ENCODE measurements at places on chromosomes 4 and X.

DNA sequence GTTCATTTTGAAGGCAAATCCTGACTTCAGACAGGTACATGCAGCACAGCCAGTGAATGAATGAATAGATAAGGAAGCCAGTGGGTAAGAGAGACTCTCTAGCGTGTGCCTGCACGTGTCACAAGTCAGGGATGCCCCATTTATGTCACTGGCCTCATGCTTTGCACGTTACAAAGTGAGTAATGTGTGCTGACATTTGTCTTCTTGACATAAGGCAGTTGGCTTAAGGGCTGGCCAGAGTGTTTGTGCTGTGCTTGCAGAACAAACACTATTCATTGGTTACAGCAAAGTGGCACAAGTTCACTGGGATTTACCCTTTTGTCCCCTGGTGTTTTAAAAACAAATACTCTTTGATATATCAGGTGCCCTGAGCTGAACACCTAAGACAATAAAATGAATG, 55.9 kb downstream of the CRMP1 start:
- no peak for DNase-seq

DNA sequence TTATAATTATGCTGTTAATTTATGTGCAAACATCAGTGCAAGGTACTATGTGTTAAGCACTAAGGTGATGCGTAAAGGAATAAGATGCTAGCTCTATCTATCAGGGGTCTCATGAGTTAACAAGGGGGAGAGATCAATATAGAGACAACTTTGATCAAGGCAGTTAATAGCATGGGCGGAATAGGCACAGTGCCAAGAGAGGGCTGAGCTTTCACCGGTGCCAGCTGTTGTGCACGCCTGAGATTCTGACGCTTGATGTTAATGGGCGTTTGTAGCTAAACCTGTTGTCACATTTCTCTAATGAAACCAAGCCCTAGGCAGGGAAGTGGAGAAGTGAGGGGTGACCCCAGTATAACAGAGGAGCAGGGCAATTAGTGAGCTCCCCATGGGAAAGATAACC, 86.0 kb upstream of the NMU start:
- DNase-seq, result no peak

DNA sequence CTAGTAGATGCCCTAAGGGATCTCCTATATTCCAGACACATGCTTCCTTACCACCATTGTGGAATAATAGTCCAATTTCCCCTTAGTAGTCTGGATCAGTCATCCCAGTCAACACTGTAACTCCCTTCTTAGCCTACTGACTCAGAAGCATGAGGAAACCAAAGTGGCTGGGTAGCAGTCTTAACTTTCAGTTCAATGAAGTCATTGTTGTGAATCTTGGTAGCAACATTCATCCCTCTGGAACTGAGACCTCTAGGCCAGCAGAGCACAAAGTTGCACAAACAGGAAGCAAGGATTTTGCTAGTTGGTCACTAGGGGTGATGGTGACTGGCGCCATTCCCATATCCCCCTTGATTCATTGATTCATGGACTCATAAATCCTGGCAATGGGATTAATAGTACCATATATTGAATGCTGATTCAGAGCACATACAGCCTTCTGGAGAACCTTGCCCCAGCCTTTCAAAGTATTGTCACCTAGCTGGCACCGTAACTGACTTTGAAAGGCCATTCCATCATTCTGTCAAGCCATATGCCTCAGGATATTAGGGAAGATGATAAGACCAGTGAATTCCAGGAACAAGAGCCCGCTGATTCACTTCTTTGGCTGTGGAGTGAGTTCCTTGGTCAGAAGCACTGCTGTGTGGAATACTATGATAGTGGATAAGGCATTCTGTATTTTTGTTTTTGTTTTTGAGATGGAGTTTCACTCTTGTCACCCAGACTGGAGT, 19.7 kb upstream of the GPAT3 start:
- no peak for DNase-seq

DNA sequence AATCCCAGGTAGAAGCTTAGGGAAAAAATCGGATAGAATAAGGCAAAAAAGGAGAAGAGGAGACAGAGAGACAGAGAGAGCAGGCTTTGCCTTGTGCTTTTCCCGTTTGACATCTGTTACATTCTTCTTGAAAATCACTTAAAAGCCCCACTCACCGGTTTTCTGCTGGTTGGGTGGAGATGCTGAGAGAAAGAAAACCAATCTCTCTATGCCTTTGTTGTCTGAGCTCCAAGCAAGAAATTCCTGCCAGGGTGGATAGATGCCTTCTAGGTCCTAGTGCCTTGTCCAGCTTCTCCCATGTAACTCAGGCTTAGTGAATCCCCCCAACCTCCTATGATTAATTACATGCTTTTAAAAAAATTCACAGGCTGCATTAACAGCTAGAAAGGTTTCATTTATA, at the start of gene DCX:
DCX (minus strand) TSS at position 210 of the 400 bp plus-strand sequence. CDS start 1,794 bp downstream, outside the sequence.
- no peak for DNase-seq

- DNase-seq, result no peak
These were observed 330.9 kb downstream of the DCHS2 start for GRCh38 chr4:154160519-154161301.

- no peak for DNase-seq
These were observed 173.2 kb downstream of the PDGFC start for GRCh38 chr4:156798438-156798837.

GRCh38 chrX:71017396-71017939, 50.7 kb downstream of the SNX12 start:
- DNase-seq, result no peak

GRCh38 chrX:13386092-13386491, 66.2 kb upstream of the ATXN3L start:
- no peak for DNase-seq

- no peak for DNase-seq
These were observed 216.4 kb upstream of the TET2 start for GRCh38 chr4:104930298-104930697.

DNA sequence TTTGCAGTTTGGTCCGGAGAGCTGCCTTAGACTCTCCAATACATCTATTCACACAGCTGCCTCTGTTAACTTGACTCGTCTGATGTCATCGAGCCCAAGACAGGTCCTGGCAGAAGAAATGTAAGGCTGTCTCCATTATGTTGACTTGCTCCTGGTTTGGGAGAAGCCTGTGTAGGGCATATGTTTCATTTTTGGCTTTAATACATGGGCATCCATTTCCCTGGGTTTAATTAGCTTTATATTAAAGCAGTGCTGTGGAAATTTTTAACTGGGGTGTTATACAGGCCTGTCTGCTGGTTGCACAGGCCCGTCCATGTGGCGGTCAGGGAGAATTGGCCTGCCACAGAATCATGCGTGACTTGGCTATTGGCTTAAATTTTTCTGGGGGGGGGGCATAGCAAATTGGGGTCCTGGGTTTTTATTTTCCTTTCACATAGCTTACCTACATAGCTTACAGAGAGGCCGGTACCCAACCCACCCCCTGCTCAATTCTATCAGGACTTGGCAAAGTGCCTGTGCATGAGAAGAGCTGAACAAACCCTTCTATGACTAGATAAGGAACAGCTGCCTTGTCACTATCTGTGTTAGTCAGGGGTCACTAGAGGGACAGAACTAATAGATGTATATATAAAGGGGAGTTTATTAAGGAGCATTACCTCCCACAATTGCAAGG, 123.5 kb upstream of the WDR1 start:
- no peak for DNase-seq

GRCh38 chr4:118981839-118982381, 93.3 kb downstream of the SYNPO2 start:
- DNase-seq, result peak; percentile 4

GRCh38 chr4:164648151-164648848, 105.6 kb upstream of the SMIM31 start:
- DNase-seq, result no peak

GRCh38 chr4:86431543-86432116, 71.8 kb upstream of the MAPK10 start:
- no peak for DNase-seq

- no peak for DNase-seq
These were observed 169.7 kb upstream of the SH3RF1 start for GRCh38 chr4:169440446-169440845.

- DNase-seq, result no peak
These were observed 20.4 kb upstream of the BRS3 start for GRCh38 chrX:136467303-136467702.

DNA sequence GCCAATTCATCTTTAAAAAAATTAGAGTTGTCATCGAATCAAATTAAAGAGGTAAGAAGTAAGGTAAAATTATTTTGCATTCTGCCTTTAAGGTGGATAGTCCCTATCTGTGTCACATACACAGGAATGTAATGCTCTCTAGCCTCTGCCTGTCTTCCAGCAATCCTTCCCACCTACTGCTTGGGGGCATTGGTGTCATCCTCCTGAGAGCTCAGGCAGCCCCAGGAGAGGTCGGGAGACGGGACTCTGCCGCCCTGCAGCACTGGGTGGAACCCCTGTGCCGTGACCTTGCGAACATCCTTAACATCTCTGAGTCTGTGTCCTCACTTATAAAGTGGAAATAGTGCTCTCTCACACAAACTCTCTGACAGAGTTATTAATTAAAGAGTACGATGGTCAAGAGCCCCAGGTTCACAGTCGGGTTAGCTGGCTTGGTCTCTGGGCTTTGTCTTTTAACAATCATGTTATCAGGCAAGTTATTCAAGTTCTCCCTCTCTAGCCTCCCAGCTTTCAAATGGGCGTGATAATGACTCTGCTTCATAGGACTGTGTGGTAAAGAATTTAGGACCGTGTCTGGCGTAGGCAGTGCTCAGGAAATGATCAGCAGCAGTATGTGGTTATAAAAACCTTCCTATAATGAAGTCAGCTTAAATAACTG, 10.2 kb downstream of the TLR3 start:
- no peak for DNase-seq

DNA sequence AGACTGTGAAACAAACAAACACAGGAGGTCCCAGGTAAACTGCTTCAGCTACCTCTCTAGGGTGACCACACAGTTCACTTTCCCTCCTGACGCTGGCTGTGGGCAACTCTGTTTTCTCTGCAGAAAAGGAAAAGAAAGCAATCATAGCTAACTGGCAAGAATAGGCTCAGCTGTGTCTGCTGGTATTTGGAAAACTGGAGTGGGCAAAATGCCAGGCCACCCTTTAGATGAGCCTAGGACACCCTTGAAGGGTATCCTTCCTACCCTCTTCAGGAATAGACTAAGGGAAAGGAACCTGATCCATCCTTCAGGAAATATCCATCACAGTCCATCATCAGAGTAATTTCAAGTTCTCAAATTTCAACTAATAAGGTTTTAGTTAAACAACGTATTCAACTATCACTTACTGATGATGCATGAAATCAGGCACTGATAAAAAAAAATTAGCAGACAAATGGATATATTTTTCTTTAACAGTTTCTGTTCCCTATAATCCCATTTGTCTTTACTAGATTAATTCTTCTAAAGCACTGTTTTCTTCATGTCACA, 60.9 kb downstream of the CAMK2D start:
- DNase-seq, result no peak

DNA sequence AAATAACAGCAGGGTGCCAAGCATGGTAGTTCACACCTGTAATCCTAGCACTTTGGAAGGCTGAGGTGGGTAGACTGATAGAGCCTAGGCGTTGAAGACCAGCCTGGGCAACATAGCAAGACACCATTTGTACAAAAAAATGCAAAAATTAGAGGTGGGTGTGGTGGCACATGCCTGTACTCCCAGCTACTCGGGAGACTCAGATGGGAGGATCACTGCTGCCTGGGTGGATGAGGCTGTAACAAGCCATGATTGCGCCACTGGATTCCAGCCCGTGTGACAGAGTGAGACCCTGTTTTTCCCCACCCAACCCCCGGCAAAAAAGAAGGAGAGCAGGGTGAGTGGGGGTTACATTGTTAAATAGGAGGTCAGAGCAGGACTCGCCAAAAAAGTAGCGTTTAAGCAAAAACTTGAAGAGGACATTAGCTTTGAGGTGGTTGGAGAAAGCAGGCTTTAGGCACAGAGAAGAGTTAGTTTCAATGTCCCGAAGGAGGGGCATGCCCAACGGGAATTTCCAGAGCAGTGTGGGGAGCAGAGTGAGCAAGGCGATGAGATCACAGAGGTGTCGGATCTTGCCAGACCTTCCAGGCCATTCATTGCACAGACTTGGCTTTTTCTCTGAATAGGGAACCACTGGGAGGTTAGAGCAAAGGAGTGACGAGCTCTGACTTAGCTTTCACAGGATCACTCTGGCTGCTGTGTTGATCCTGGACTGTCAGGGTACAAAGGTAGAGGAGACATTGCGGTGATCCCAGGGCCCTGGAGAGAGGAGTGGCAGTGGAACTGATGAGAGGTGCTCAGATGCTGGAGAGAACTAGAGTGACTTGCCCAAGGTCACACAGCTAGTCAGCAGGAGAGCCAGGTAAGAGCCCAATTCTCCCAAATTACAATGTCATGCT, 70.6 kb downstream of the TRAPPC11 start:
- DNase-seq, result no peak

GRCh38 chr4:189128341-189128740, 812.3 kb upstream of the FRG1 start:
- DNase-seq, result no peak

DNA sequence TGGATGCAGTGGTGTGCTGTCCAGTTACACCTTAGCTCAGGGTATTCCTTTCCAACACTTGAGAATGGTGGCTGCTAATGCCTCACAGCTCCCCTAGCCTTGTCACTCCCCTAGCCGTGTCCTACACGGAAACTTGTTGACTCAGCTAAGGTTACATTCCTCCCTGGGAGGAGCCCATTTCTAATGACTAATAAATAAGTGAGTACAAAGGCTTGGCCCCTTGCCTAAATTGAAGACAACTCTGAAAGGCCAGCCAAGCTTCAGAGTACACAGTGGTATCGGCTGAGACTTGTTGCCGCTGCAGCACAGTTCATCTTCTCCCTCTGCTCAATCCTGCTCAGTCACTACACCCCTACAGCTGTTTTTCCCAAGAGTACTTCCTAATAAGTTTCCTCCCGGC, 21.2 kb upstream of the SLC25A31 start:
- DNase-seq, result no peak

GRCh38 chrX:129678614-129679195, 23.9 kb upstream of the APLN start:
- no peak for DNase-seq

- no peak for DNase-seq
These were observed 55.9 kb upstream of the FGFBP2 start for GRCh38 chr4:16018841-16019240.

GRCh38 chr4:189838821-189839497, 101.7 kb upstream of the FRG1 start:
- no peak for DNase-seq

DNA sequence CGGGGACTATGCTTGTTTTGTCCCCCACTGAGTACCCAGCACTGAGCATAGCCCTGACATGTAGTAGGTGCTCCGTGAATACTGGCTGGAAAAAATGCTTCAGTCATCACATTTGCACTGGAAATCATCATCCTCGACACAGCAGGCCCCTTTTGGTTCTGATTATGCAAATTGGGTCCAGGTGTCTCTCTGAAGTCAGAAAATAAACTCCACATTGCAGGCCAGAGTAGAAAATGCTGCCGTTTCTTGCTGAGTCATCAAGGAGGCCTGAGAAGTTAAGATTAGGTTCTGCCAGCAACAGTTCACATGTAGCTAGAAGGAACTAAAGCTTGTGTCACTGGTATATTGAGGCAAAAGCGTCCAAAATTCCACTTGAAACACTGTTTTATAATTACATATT, 15.0 kb upstream of the STK32B start:
- no peak for DNase-seq

- DNase-seq, result no peak
These were observed at the start of gene CDX4 for GRCh38 chrX:73446831-73447230. TSS of gene CDX4 (plus strand) at chrX:73447053. CDS start at chrX:73447254, 201 bp downstream.

Measured in stimulated activated CD8-positive, alpha-beta memory T cell treated with anti-CD3 and anti-CD28 coated beads, Interleukin-4, amount 100 ng/mL, for 24 hours (primary cell).